SK-N-SH (cell line): ENCODE measurements at places on chromosomes 7 and 10. TPM values are rescaled to one million over a fixed set of nuclear protein-coding genes. Genes with fewer than 3 reads are reported as not detected.

The NUTM2E gene
- 0.05 and 0.19 TPM in 2 replicates for polyA plus RNA-seq

The CSGALNACT2 gene
- 11.5 and 16.0 TPM in 2 replicates for polyA plus RNA-seq

The MRPS24 gene
- 234 and 235 TPM in 2 replicates for polyA plus RNA-seq

The TMEM168 gene
- polyA plus RNA-seq: 32.2 and 39.6 TPM in 2 replicates

GRCh38 chr10:76302481-76302880 is 871.1 kb downstream of the LRMDA start:
- peaks cover 7% of the 10 kb centered on the region for H3K4me1 ChIP-seq
- no peaks in the 10 kb centered on the region for H3K27me3 ChIP-seq
- no peak overlapping the region for H3K4me3 ChIP-seq
- no peak for DNase-seq
- H3K27ac ChIP-seq: no peak overlapping the region
